ENCODE measurements at places on chromosomes 12 and 14.

DNA sequence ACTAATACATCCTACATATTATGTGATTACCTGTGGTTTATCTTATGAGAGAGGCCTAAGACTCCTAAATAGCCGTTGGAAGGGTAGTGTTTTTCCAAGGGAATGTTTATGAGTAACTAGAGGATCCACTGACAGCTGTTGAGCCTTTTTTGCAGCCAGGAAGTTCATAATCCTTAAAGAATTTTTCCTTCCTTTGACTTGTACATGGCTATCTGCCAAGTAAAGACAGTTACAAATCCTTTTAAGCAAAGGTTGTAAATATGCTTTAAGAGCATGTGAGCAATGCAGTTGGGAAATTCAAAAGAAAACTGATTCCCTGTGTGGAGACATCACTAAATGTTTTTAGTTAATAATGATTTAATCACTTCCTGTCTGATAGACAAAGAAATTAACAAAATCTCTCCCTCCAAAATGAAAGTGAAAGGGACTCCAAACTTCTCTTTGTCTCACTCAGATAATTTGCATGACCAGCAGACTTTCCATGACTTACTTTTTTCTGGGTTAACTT, 333.8 kb downstream of the PDZRN4 start:
- DNase-seq = no peak

DNA sequence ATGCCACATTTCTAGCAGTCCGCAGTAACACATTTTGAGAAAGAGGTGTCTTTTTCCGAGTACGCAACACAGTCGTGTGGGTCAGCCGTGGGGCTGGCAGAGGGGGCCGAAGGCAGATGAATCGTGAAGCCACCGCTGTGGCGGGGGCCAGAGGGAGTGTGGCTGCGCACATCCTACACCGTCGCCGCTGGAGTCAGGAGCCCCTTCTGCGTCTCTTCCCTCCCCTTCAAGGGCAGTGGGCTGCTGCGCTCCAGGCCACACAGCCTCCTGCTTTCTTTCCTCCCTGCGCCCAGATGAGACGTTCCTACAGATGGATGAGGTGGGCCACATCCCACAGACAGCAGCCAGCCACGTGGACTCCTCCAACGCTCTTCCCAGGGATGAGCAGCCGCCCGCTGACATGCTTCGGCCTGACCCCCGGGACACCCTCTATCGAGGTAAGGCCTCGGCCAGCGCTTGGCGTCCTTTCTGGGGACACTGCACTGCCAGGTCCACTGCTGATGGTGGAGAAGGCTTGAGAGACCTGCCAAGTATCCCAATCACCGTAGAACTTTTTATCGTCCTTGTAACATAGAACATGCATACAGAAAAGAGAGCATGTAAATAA, 89.8 kb downstream of the B4GALNT3 start:
- DNase-seq = no peak

DNA sequence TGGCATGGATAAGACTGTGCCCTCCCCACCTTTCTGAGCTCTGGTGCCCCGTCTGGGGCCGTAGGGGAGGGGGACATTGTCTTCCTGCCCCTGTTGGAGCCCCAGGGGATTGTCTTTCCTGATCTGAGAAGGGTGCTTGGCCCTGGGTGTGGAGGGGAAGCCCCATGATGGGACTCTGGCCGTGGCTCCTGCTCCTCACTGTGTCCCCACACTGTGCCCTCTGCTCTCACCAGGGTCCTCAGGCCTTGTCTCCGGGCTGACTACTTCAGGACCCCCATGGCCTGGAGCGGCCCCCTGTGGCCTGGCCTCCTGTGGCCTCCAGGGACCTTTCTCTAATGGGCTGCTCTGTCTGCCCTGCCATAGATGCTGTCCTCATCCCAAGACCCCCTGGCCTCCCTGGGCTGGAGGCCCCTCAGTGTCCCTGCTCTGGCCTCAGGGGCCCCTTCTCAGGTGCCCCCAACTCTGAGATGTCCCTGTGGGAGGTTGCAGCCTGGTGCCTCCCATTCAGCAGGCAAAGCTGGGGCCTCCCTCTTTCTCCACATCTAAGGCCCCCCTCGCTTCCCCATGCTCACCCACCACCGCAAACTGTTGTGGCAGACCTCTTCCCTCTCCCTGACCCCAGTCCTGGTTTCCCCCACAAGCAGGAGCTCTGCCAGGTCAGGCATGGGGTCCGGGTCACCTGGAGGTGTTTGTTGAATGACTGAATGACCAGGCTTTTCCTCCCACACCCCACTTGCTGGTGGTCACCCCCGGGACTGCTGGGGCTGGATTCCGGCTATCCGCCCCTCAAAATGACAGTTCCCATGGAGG, 4.0 kb downstream of the KIF26A start:
- DNase-seq = no peak

GRCh38 chr12:111429828-111430432, 24.2 kb downstream of the SH2B3 start:
- peak; percentile 54 for DNase-seq

GRCh38 chr12:62712681-62713573, 222.0 kb downstream of the PPM1H start:
- no peak for DNase-seq

DNA sequence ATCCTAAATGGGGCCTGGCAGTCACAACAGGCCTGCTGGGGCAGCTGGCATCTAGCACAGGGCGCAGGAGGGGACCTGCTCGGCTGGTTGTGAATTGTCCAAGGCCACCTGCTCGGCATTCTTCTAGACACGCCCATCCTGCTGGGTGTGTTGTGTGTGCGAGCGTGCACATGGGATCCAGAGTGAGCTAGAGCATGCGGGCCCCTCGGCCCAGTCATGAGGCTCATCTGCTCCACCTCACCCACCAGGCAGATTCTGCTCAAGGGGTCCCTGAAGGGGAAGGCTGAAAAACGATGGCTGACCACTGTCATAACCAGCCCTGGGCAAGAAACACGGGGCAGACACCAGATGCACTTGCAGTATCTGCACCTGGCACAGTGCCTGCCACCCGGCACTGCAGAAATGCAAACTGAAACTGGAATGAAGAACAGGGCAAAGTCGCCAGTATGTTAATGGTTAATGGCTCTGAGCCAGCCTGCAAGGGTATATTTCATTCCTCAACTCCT, 31.8 kb downstream of the MAX start:
- DNase-seq = no peak

DNA sequence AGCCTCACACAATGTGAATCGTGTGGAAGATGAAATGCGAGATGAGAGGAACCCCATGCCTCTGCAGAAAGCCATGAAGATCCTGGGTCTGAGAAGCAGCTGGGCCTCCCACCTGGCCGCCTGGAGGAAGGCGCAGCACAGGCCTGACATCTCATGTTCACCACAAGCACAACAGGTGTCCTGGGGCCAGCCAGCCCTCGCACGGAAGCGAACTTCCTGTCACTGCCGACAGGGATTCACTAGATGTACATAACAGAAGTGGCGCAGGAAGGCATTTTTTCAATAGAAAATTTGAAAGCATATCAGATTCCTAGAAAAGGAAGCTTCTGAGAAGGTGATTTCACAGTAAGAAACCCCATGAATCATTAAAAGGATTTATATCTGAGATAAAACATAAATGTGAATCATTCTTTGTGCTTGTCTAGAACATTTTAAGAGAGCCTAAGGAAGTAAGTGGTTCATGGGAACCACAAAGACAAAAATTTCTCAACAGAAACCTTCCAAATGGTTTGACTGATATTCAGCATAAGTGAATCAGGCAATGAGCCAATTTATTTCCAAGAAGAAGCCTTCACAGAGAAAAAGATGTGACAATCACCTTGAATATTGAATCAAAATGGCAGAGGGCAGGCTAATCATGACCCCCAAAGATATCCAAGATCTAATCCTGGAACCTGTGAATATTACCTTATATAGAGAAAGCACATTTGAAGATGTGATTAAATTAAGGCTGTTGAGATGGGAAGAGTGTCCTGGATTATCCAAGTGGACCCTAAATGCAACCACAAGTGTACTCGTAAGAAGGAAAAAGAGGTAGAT, 311.9 kb downstream of the DUSP6 start:
- peak; percentile 86 for DNase-seq

DNA sequence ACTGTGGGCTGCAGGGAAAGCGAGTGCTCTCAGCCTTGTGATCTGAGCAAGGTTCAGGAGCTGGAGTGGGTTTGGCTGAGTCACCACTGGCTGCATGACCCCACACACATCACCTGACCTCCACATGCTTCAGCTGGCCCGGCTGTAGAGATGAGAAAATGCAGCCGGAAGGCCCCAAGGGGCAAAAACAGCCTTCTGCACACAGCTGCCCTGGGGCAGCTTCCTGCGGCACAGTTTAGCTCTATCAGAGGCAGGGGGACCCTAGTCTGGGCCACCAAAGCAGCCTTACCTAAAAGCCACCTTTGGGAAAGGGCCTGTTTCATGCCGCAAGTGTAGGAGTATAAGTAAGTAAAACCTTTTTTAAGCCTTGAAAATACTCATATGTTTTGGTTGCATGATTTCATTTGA, 123.3 kb downstream of the SSPN start:
- DNase-seq = no peak

DNA sequence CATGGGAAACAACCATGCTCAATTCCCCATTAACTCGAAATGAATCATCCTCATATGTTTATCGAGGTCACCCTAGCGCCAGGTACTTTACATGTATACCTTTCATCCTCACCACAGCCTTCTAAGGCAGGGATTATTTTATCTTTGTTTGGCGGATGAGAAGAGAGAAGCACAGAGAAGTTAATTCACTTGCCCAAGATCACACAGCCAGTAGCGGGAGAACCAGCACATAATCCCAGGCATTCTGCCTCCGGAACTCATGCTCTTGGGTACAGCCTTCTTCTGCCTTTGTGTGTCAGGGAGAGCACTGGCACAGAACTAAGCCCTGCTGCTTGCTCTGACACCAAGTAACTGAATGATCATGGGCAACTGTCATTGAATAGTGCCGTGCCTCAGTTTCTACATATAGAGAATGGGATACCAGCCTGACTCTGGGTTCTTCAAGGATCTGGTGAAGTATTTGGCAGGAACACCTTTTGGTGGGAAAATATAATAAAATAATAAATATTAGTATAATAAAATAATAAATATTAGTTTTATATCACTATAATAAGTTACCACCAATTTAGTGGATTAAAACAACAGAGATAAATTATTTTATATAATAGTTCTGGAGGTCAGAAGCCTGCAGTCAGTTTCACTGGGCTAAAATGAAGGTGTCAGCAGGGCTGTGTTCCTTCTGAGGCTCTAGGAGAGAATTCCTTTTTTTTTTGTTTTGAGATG, 220.9 kb downstream of the AACS start:
- no peak for DNase-seq

GRCh38 chr14:64788706-64789105, 84.5 kb downstream of the PLEKHG3 start:
- DNase-seq = no peak

GRCh38 chr12:92927436-92928281, 1.4 kb downstream of the EEA1 start:
- DNase-seq = no peak

DNA sequence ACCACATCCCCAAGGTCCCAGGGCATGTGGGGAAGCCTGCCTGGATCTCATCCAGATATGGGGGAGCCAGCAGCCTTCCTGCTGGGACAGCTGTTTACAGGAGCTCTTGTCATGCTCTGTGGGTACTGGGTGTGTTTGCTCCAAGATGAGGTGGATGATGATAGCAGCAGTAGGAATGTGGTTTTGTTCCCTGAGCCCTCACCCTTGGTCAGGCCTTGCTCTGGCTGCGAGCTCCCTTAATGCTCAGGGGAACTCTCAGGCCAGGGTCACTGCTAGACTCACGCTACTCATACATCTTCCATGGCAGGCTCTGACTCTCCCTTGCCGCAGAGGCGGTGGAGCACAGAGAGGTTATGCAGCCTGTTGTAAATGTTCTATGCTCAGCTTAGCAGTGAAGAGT, 990.3 kb downstream of the AACS start:
- no peak for DNase-seq

- no peak for DNase-seq
These were observed 21.1 kb upstream of the TTC7B start for GRCh38 chr14:90837355-90837754.

GRCh38 chr12:103864710-103865109, 23.7 kb upstream of the NT5DC3 start:
- no peak for DNase-seq

GRCh38 chr14:51981218-51981854, 8.0 kb upstream of the RTRAF start:
- no peak for DNase-seq

DNA sequence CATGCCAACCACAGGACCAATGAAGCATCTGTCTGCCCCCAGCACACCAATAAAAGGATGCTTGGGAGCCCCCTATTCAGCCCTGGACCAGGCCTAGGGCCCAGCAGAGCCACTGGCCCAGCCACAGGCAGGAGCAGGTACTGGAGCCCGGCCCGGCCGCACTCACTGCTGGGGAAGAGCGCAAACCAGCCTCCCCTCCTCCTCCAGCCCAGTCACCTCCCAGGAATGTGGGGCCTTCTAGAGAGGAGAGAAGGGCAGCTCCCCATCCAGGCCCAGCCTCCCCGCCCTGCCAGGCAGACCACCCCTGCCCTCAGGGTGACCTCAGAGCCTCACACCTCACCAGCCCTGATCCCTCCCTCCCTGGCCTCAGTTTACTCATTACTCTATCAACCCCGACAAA, 56.2 kb downstream of the CCNK start:
- DNase-seq = no peak

DNA sequence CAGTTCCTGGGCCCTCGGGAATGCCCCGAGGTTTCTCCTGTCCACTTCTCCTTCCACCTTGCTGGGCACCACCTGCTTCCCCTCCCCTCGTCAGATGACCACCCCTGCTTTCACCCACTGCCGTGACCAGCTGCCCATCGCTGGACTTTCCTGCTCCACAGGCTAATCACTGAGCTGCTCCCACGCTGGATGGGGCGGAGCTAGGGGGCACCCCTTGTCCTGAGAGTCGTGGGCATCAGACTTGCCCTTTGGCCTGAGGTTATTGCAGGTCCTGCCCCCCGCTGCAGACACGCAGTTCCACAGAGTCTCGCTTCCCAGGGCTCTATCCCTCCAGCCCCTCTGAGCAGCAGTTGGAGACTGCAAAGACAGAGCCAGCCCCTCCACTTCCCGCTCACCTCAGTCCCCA, 427 bp downstream of the SLC6A12 start:
- DNase-seq = no peak

- DNase-seq = no peak
These were observed 29.3 kb upstream of the ZFP36L1 start for GRCh38 chr14:68822132-68822651.

DNA sequence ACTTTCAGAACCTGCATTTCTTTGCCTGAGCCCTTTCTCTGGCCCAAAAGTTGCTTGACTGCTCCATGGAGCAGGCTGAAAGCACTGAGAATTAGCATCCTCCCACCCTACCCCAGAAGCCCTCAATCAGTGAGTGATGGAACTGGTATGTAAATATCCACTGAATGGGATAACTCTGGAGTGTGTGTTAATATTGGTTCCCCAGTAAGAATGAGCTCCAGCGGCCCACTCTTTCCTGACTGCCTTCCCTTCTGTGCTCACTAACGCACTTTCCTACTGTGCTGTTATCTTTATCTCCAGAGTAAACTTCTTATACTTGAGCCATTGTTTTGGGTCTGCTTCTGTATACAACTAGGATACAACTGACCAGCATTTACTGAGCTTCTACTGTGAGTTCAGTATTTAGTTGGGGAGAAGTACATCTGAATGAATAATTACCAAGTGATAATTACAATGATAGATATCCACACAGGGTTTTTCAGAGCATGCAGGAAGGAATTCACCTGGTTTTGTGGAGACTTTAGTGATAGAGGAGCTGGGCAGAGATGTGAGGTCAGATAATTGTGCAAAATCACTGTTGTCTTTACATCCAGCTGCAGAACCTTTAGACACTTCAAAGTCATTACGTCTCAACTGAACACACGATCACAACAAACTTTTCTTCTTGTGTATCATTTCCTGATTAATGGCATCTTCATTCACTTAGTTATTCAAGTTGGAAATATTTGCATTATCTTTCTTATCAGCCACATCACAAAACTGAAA, 149.2 kb upstream of the BTG1 start:
- DNase-seq = no peak

GRCh38 chr14:88227693-88228092, 95.4 kb downstream of the KCNK10 start:
- DNase-seq = no peak
